ENCODE measurements at places on chromosomes 1 and 21.
A peak's percentile ranks its signal among the peaks of the same experiment; 100 is the strongest.

DNA sequence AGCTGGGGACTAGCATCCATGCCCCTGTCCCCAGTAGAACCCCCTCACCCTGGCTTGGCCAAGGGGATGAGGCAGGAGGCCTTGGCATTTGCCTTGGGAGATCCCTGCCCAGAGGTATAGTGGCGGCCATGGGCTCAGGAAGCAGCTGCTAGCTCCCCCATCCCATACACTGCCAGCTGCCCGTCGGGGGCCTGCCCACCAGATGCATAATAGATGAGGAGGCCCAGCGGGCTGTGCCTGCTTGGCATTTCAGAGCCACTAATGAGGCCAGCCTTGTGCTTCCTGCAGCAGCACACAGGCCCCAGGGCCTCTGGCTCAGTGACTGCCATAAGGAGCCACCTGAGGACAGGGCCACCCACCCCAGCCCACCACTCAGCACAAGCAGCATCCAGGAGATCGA, 23.6 kb downstream of the RAP1GAP start:
- no peak for DNase-seq

DNA sequence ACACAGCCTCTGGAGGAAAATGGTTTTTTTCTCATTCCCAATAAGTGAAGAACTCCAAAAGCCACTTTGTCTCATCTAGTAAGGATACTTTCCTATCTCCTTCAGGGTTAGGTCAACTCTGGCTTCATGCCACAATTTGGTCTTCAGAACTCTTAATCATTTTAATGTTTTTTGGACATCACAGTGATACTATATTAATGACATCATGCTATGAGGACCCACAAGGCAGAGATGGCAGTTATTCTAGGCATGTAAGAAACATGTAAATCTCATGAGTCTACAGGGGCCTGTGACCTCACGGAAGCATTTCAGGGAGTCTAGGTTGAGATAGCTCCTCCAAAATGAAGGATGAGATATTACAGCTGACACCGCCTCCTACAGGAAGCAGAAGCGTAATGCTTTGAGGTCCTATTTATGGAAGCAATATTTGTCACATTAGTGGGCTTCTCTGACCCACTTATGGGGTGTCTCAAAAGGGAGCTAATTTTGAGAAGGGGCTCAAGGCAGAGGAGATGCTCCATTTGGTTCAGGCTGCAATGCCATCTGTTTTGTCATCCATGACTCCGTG, 5.0 kb upstream of the GPR137B start:
- DNase-seq, result no peak

- no peak for DNase-seq
These were observed 80.3 kb downstream of the SCMH1 start for GRCh38 chr1:41161846-41162245.

GRCh38 chr21:44550807-44551206, 498 bp downstream of the KRTAP10-2 start:
- no peak for DNase-seq

DNA sequence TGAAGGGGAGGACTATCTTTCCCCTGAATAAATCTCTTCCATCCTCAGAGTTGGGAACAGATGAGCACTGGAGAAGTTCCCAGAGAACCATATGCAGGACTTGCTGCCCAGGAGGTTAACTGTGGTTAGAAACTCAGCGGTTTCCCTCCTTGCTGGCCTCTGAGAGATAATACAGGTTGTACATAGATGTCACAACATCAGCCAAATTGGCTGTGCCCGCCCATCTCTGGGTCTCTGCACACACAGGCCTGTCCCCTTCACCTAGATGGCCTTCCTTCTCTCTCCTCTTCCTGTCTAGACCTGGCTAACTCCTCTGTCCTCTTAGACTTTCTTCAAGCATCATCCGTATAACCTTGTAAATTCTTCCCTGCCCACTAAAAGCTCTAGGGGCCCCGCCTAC, 5.7 kb downstream of the RGS5 start:
- no peak for DNase-seq

- DNase-seq, result no peak
These were observed 36.0 kb downstream of the WNT2B start for GRCh38 chr1:112544751-112545150.

- no peak for DNase-seq
These were observed 6.5 kb downstream of the PTP4A2 start for GRCh38 chr1:31931593-31932225.

GRCh38 chr1:44609768-44610526, 64.3 kb downstream of the TMEM53 start:
- DNase-seq, result no peak

GRCh38 chr21:37904856-37905255, 11.4 kb downstream of the KCNJ6 start:
- DNase-seq, result no peak

DNA sequence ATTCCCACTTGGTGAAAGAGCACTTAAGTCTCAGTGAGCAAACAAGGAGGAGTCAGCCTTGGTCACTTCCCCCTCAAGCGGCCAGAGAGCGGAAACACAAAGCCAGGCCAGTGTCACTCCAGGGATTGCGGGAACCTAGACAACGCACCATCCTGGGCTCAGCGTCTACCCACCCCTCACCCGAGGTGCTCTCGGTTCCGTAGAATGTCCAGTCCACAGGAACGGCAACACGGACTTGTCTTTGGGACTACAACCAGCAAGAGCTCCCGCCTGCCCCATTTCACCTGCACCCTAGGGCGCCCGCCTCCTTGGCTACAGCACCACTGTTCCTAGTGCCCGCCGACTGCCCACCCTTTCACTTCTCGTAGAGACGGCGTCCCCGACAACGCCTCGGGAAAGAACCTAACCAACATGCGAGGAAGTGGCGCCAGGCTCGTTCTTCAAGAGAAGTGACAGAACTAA, 509 bp downstream of the GDAP2 start:
- DNase-seq, result no peak

DNA sequence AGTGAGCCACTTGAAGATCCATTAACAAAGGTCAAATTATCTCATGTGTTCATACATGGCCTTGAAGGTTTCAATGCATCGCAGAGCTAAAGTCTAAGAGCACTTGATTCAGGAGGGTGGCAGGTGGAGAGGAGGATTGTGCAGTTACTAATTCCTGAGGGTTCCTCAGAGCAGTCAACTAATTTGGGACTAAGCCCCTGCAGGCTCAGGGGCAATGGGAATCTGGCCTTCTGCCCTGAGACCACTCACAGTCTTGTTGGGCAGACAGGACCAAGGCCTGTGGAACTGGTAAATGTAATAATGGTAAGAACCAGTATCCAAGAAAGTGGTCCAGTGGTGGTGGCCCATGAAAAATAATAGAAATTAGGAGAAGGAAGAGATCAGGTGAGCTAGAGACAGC, 127.4 kb upstream of the HMGB4 start:
- DNase-seq, result no peak

DNA sequence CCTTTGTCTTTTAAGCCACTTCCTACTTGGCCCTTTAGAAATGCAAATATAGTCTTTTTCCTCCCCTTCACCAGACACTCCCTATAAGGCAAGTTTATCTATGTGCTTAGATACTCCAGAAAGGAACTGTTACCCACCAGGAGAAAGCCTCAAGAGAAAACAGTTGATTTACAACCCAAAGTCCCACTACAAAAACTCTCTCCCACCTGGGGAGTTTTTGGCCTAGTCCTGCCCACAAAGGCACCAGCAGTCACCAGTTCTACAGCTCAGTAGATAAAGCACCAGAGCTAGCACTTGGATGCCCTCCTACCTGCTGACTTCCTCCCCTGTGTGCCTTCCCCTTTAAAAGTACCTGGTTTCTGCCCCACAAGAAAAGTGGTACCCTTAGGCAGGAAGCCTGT, 27.7 kb upstream of the HAO2 start:
- DNase-seq, result no peak

DNA sequence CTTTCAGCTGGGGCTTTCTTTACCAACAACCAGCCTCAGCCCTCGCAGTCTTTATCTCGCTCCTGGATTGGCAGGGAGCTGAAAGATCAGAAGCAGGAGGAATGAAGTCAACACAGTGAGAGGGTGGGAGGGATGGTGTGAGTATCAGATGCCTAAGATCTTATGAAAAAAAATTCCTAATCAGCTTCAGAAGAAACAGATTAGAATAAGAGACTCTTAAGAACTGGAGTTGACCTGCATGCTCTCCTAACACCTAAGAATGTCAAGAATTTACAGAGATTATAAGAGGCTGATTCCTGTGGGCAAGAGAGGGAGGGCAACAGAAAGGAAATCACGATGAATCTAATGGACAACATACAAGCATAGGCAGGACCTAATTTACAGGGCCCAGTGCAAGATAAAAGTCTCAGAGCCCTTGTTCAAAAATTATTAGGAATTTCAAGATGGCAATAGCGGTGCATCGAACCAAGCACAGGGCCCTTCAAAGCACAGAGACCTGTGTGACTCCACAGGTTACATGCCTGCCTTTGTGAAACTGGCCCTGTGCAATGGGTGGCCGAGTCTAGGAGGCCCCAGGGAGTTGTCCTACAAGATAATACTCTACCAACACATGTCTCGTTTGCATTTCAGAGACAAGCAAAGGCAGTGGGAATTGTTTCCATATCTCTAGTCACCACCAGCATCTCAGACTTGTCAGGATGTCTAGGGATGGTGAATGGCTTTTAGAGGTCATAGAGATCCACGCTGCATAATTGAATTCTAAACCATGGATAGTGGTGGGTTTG, 65.3 kb upstream of the PPP2R5A start:
- DNase-seq, result no peak

- DNase-seq, result no peak
These were observed 280.3 kb upstream of the FMN2 start for GRCh38 chr1:239811211-239811885.

DNA sequence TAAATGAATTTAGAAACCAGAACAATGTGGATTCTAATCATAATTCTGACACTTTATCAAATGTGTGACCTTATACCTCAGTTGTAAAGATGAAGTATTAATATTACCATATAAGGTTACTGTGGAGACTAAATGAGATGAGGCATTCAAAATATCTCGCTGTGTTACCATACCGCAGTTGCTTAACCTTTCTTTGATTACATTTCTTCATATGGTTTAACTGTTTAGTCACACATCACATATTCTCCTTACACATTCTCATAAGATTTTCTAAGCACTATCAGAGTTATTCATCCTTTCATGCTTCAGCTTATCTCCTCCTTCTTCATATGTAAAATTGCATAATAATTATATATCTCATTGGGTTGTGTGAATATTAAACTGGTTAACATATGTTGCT, 88.9 kb downstream of the LRRC53 start:
- no peak for DNase-seq

GRCh38 chr1:41806472-41807155, 112.1 kb downstream of the HIVEP3 start:
- DNase-seq, result peak; percentile 53

DNA sequence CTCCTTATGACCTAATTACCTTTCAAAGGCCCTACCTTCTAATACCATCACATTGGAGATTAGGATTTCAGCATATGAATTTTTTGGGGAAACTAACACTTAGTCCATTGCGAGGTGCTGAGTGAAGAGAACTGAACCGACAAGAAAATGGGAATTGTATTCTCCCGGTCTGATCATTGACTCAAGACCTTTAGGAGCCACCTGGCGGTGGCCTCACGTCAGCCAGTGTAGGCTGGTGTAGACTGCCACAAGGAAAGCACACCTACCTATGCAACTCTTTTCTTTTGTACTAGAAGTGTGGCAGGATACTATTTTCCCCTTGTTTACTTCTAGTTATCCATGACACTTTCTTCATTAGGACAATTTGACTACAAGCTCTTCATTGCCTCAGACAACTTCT, 333.5 kb upstream of the B3GALT2 start:
- DNase-seq, result no peak

GRCh38 chr1:183842795-183843144, 37.9 kb downstream of the RGL1 start:
- no peak for DNase-seq

DNA sequence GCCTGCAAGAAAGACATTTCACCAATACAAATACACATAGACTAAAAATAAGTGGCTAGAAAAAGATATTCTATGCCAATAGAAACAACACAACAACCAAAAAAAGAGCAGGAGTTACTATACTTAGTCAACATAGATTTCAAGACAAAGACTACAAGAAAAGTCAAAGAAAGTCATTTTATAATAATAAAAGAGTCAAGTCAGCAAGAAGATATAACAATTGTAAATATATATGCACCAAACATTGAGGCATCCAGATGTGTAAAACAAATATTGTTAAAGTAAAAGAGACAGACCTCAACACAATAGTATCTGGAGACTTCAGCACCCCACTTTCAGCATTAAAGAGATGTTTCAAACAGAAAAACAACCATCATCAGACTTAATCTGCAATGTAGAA, 104.6 kb downstream of the AMY1C start:
- DNase-seq, result no peak

GRCh38 chr21:28884481-28884880, 108.2 kb downstream of the LTN1 start:
- DNase-seq, result no peak

- no peak for DNase-seq
These were observed 10.9 kb upstream of the GNL2 start for GRCh38 chr1:37606481-37607263.

GRCh38 chr1:191261111-191261510, 783.4 kb upstream of the BRINP3 start:
- no peak for DNase-seq

GRCh38 chr1:11180342-11180744, 8.8 kb upstream of the ANGPTL7 start:
- DNase-seq, result no peak

GRCh38 chr1:93671099-93671621, 10.5 kb downstream of the BCAR3 start:
- DNase-seq, result no peak

DNA sequence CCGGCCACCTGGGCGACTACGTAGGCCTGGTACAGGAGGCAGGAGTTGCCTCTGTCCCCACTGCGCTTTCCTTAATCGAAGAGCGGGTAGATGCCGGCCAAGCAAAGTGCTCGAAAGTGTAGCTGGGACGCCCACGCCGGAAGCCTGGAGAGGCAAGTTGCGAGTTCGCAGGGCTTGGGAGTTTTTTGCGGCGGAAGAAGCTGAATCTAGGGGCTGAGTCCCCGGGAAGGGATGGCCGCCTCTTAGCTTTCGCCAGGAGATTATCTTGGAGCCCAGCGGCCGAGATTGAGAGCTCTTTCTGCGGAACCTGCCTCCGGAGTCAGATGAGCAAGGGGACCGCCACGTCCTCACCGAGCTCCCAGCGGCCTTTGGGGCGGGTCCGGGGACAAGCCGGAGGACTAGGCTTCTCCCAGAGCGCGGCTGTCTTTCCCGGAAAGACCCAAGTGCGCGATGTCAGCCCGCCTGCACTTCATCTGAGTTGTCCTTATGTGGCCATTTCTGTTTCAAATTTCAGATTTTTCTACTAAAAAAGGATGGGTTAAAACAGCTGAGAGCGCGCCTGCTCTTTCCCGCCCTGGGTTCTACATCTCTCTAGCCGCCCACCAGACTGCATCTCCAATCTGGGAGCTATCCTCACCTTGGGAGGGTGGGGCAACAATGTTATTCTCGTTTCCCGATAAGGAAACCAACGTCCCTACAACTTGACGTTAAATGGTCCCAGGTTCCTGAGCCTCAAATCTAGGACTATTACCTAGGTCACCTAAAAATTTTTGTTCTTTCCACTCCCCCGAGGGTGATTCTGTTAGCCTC, 12.4 kb upstream of the TBX15 start:
- DNase-seq, result no peak

- DNase-seq, result no peak
These were observed 5.4 kb downstream of the VPS45 start for GRCh38 chr1:150072959-150073358.

GRCh38 chr1:2544875-2545640, 11.1 kb upstream of the TNFRSF14 start:
- DNase-seq, result no peak
